ENCODE measurements at places on chromosomes 13 and 19. TPM values are rescaled to one million over a fixed set of nuclear protein-coding genes. Genes with fewer than 3 reads are reported as not detected.

SCN1B gene
- total RNA-seq, result 3.2 TPM

CLASRP gene
- 16.4 TPM for total RNA-seq

CEACAM20 gene
- not detected for total RNA-seq

SLC8A2 gene
- not detected for total RNA-seq

ZNF780A gene
- 13.4 TPM for total RNA-seq

SLC6A16 gene
- total RNA-seq, result 0.64 TPM

LHB gene
- not detected for total RNA-seq

BRME1 gene
- total RNA-seq, result 0.32 TPM

LILRB3 gene
- total RNA-seq, result not detected

POU2F2 gene
- total RNA-seq, result 1.3 TPM

ZNF723 gene
- total RNA-seq, result not detected

EBI3 gene
- total RNA-seq, result 1.3 TPM

ZNF575 gene
- total RNA-seq, result 0.64 TPM

PCSK4 gene
- total RNA-seq, result 1.3 TPM

DMKN gene
- 2.2 TPM for total RNA-seq

CABP5 gene
- total RNA-seq, result not detected

C19orf67 gene
- total RNA-seq, result not detected

SKA3 gene
- total RNA-seq, result 12.9 TPM

Data from fibroblast of villous mesenchyme (primary cell).